ENCODE measurements at places on chromosomes 5 and 9. TPM values are rescaled to one million over a fixed set of nuclear protein-coding genes. Genes with fewer than 3 reads are reported as not detected.

- no peak for DNase-seq
These were observed 1425.4 kb downstream of the FOXD4L5 start for GRCh38 chr9:63859475-63860215.

GRCh38 chr5:151953833-151954232 lies 29.2 kb upstream of the GLRA1 start:
- DNase-seq = no peak

DNA sequence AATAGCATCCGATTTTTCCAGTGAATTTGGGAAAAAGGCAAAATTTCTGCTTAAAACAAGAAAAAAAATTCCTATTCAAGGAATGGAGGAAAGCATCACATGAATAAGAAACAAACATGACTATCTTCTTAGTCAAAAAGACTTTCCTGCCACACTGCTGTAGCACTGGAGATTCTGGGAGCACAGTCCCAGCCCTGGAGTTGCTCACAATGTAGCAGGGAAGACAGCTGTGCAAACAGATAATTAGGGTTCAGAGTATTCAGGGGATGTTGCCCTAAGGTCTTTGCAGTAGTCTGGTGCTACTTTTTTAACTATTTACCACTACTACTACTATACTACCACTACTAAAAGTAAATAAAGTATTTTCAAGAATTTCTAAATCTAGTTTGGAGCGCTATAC lies 86.5 kb downstream of the BNC2 start:
- DNase-seq = no peak

DNA sequence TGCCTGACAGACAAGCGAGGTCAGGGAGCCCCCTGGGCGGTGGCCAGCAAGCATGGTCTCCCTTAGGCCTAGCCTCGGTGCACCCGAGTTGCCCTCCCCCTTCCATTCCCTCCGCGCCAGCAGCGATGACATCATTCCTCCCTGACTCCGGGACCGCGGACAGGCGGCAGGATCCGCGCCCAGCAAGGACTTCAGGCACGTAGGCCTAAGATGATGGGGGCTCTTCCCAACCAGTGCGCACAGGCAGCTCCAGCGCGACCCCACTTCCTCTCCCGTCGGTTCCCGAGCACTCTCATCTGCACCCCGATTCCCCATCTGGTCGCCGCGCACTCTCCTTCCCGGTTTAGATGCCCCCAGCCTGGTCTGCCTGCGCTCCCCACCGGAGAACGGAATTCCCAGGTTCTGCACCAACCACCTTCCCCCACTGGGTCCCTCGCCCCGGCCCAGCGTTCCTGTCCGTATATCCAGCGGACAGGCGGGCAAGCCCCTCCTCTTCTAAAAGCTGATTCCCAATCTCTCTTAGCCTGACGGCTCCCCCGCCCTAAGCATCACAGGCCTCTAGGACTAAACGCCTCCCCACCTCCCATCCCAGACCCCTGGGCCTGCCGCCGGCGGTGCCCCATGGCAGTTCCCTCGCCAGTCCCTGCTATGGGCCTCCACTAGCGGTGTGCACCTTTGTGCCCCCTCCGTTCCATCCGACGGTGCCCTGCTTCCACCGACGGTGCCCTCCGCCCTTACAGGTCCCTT lies 931 bp downstream of the FAM219A start:
- no peak for DNase-seq

- DNase-seq = no peak
These were observed 79.0 kb downstream of the MACROH2A1 start for GRCh38 chr5:135319928-135320606.

DNA sequence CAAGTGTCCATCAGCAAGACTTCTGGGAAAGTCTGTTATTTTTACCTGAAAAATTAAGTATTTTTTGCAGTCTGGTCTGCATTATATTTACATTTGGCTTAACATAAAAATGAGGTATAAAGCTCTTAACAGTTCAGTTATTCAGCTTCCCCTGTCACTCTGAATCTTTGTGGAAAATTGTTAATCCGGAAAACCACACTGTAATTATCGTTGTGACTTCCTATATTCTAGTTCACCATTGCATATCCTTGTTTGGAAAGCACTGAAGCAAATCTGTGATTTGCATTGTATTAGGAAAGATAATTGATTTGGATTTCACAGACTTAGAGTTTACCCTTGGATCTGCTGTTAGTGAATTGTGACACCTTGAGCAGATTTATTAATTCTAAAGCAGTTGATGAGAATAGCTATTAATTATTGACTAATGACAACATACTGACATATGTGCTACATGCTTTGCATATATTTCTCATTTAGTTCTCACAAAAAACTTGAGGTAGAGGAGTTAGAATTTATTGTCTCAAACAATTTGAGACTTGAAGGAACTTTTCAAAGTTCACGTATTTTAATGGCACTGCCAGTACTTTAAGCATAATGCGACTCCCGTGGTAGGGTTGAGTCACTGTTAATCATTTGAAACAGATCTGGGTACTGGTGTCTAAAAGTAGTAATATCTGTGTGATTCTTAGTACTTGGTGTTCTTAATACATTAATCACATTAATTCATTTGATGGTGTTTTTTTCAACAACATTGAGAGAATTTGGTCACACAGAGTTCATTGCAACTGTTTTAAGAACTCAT lies 71.8 kb upstream of the LRRC70 start:
- DNase-seq = no peak

DNA sequence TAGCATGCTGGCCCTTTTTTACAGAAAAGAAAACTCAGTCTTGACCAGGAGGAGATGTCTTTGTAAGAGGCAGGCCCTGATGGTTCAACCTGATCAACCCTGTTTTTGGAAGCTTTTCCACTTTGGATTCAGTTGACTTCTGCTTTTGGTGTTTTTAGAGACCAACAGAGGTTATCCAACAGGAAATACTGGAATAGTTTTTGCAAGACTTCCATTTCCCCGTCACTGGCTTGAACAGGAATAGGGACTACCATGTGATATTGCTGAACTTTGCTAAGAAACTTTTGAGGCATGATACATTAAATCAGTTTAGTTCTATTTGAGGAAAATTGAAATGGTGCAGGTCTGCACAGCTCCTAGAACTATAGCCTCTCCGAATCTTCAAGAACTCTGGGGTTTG lies 17.1 kb upstream of the DAB2 start:
- DNase-seq = no peak

DNA sequence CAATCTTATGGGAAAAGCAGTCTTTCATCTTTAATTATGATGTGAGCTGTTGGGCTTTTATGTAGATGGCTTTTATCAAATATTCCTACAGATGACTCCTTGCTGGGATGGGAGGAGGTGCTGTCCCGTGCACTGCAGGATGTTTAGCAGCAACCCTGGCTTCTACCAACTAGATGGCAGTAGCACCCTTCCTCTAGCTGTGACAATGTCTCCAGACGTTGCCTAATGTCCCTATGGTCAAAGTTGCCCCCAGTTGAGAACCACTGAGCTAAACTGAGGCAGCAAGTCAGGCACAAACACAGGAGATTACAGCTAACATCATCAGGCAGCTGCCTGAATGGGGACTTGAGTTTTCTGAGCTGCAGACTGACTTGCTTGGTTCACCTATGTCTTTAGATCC lies 401.9 kb upstream of the PDE4D start:
- DNase-seq = no peak

SCGB3A2 gene
- not detected for total RNA-seq

SPOCK1 gene
- total RNA-seq = not detected
